Panc1 (cell line): ENCODE measurements at places on chromosomes 2 and 18. TPM values are rescaled to one million over a fixed set of nuclear protein-coding genes. Genes with fewer than 3 reads are reported as not detected.

BOD1L2 gene
- total RNA-seq: not detected

GPATCH11 gene
- total RNA-seq: 7.1 TPM

CHRND gene
- total RNA-seq: not detected

CCDC178 gene
- not detected for total RNA-seq

ZFP36L2 gene
- 46.3 TPM for total RNA-seq

ACVR1C gene
- total RNA-seq: not detected

ARL5A gene
- 47.5 TPM for total RNA-seq

AFF3 gene
- total RNA-seq: 2.2 TPM

MC2R gene
- 0.05 TPM for total RNA-seq

DNA sequence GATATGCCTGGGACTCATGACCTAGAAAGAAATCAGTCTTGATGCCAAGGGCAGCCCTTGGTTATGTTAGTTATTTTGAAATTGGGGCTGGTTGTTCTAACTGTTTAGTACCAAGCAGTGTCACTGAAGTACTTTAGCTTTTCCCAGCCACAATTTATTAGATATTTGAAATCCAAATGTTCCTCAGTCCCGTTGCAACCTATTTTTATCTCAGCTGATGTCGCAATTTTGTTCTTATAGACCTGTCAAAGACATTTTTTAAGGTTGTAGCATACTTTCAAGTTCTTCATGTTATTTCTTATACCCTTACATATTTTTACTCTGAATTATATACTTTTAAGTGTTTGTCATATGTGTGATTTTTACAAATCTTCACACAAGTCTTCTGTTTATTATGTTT, 100.1 kb downstream of the LRP1B start:
- no peak for DNase-seq
- H3K4me1 ChIP-seq: no peaks in the 10 kb centered on the region
- no peaks in the 10 kb centered on the region for H3K36me3 ChIP-seq
- no peak overlapping the region for H3K4me3 ChIP-seq
- no peaks in the 10 kb centered on the region for H3K27me3 ChIP-seq
- no peak overlapping the region for H3K27ac ChIP-seq

DNA sequence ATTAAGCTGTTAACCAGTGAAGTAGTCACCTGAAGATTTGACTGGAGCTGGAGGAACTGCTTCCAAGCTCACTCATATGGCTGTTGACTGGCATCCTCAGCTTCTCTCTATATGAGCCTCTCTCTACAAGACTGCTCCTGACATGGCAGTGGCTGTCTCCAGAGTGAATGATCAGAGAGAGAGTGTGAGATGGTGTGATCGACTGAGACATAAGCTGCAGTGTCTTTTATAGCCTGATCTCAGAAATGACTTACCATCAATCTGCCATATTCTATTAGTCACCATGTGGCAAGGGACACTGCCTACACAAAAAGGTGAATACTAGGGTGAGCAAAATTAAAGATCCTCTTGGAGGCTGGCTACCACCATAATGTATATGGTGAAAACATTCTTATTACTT, 7.8 kb upstream of the RBMS1 start:
- H3K27me3 ChIP-seq: no peaks in the 10 kb centered on the region
- no peaks in the 10 kb centered on the region for H3K36me3 ChIP-seq
- H3K4me1 ChIP-seq: no peaks in the 10 kb centered on the region
- no peak for DNase-seq
- no peak overlapping the region for H3K27ac ChIP-seq

GRCh38 chr2:237232166-237232565, 146.5 kb downstream of the COPS8 start:
- H3K27ac ChIP-seq: peak overlapping the region; percentile 49; the same call in 1 of the 2 replicates
- H3K4me3 ChIP-seq: no peak overlapping the region
- H3K4me1 ChIP-seq: 0 out of 2 replicates have a peak, but pooled peaks cover 6% of the 10 kb centered on the region
- no peaks in the 10 kb centered on the region for H3K27me3 ChIP-seq
- DNase-seq: no peak

DNA sequence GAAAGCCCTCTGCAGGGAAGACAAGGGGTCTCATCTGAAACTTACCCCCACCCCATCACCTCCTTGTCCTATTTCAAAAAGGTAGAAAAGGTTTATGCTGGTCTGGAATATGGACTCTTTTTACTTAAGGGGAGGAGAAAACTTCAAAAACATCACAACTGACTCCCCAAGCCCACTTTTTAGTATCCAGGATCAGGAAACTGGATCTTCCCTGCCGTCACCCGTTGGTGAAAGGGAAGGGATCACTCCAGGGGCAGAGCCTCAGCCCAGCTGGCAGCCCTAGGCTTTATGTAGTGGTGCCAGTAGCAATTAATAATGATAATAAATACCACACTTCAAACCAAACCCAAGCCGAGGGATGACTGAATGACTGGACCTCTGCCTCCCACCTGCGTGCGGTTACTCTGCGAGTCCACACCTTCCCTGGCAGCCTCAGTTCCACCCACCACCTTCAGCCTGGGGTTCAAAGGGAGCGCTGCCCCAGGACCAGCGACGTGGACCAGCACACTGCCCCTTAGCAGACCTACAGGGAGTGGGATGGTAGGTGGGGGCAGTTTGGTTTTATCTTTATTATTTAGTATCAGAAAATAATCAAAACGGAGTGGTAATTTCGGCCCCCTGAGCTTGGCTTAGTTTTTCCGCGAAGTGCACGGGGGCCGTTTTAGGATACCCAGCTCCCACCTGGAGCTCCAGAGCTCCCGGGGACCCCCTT, 4.9 kb upstream of the GATA6 start:
- no peak for DNase-seq
- H3K4me1 ChIP-seq: peaks cover 27% of the 10 kb centered on the region
- H3K27me3 ChIP-seq: peaks cover 63% of the 10 kb centered on the region

GRCh38 chr2:27071990-27072830, 756 bp upstream of the OST4 start:
- peak overlapping the region; percentile 70 for H3K27ac ChIP-seq
- peak overlapping the region; percentile 98 for H3K4me3 ChIP-seq
- no peak for DNase-seq
- no peaks in the 10 kb centered on the region for H3K36me3 ChIP-seq

DNA sequence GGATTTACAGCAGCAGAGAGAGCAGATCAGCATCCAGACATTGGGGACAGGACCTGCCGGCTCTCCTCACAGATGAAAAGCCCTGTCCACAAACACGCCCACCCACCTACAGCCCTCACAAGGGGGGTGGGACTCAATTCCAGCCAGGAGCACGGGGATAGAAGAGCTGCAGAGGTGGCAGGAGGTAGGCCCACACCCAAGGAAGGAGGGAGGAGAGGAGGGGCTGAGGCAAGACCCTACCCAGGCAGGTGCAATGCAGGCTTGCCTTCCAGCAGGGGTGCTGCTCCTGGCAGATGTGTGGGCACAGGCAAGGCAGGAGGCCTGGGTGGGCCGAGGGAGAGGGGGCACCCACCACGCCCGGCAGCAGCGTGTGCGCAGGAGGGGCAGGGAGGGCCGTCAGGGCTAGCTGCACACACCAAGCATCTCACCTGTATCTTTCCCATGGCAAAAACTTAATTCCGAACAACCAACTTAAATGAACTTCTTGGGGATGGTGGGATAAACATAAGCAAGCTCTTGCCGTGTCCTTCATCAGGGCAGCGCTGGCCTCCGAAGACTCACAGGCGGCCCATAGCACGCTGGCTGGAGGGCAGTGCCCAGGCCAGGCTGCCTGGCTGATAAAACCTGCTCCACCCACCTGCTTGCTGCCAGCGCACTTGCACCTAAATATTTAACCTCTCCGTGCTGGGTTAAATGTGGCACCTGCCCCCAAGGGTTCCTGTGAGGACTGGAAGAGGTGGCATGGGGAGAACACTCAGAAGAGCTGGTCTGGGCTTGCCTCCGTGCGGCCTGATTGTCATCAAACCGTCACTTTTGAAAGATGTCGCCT, 219.5 kb downstream of the HDAC4 start:
- no peak overlapping the region for H3K4me3 ChIP-seq
- no peak for DNase-seq

DNA sequence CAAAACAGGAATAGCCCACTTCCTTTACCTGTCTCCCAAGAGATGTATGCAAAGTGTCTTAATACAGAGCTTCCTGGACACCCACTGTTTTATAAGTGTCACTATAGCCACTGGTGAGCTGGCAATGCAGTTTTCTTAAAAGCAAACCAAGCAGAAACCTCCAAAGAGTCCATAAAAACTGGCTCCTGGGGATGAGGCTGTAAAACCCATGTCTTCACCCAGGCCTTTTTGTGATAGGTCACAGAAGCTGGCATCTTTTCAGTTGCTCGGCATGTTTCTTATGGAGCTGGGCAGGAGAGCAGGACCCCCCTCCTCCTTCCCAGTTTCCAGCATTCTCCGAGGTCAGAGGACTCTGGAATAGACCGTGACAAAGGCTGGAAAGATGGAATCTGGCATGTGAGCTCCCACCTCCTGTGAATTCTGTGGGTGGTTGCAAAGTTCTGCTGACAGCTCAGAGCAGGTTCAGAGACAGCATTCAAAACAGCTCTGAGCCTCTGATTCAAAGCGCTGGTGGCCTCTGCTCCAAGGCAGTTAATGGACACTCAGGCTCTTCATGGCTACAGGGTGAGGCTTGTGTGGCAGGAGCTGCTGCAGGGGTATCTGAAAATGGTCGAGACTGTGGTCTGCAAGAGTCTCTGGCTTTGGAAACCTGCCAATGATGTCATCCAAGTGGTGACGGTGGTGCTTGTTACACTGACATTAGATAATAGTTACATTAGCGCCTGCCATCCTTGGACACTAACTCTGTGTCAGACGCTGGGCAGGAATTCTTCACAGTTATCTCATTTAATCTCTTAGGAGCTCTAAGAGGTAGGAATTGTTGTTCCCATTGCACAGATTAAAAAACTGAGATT, 283.4 kb downstream of the CLIP4 start:
- H3K36me3 ChIP-seq: no peaks in the 10 kb centered on the region
- no peaks in the 10 kb centered on the region; the same call in 1 of the 2 replicates for H3K27me3 ChIP-seq
- H3K27ac ChIP-seq: no peak overlapping the region
- no peak overlapping the region for H3K4me3 ChIP-seq

- H3K36me3 ChIP-seq: no peaks in the 10 kb centered on the region
- no peak for DNase-seq
- H3K27ac ChIP-seq: no peak overlapping the region
Measured at GRCh38 chr18:50749945-50750344, 69.9 kb downstream of the MRO start.

DNA sequence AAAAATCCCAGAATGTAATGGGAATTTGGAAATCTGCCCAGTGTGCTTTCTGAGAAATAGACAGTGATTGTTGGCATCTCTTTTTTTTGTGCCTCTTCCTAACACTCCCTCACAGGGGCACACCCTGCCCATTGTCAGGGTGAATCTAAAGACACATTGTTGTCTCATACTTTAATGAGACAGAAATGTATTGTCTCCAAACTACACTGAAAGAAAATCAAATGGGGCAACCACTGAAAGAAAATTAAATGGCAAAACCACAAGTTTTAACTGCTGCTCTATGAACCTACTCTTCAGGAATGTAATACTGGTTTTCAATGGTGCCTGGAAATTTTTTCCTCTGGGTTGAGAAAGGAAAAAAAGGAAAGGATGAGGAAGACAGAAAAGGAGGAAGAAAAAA, 43.2 kb upstream of the GLS start:
- no peak for DNase-seq
- H3K4me1 ChIP-seq: no peaks in the 10 kb centered on the region
- no peak overlapping the region for H3K27ac ChIP-seq
- no peak overlapping the region for H3K4me3 ChIP-seq

- H3K27ac ChIP-seq: no peak overlapping the region
- H3K4me3 ChIP-seq: no peak overlapping the region
- no peaks in the 10 kb centered on the region for H3K27me3 ChIP-seq
- no peaks in the 10 kb centered on the region for H3K4me1 ChIP-seq
- DNase-seq: no peak
Measured at GRCh38 chr2:182915369-182916326, 49.2 kb upstream of the FRZB start.

DNA sequence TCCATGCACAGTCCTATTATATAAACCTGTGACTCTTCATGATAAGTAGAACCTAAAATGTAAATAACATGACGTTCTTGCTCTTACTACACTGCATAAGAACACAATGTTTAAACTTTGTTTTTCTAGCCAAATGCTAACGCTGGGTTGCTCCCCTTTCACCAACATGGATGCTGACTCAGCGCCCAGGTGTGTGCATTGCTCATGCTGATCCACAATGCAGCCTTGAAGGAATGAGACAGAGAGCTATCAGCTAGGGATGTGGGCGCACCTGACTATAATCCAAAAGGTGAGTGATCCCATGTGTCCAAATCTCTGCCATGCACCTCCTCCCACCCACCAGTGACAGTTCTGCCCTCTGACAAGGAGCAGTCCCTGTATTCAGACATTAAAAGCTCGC, 235.0 kb downstream of the IRS1 start:
- H3K27me3 ChIP-seq: no peaks in the 10 kb centered on the region
- no peak overlapping the region for H3K4me3 ChIP-seq
- no peak overlapping the region for H3K27ac ChIP-seq

- no peaks in the 10 kb centered on the region for H3K27me3 ChIP-seq
- H3K4me3 ChIP-seq: peak overlapping the region; percentile 98
- peak overlapping the region; percentile 82 for H3K27ac ChIP-seq
- no peaks in the 10 kb centered on the region; the same call in 1 of the 2 replicates for H3K36me3 ChIP-seq
Measured at GRCh38 chr2:37084797-37085196, 479 bp downstream of the GPATCH11 start.

DNA sequence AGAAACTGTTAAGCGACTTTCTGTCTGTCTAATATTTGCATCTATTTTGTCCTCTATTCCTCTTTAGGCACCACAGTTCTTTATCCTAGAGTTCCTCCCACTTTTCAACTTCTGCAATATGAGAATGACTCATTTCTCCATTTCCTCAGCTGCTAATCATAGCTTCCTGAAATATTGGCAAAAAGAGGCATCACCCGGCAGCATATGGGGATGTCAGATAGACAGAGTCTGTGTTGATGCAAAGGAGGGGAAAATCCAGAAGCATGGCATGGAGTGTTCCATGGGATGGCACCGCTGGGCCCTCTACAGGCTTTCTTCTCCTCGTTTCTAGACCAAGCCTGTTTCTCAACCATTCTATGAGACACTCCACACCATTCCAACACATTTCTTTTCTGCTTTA, 93.4 kb downstream of the DOCK10 start:
- H3K27me3 ChIP-seq: no peaks in the 10 kb centered on the region
- no peak for DNase-seq
- H3K36me3 ChIP-seq: no peaks in the 10 kb centered on the region

GRCh38 chr2:16487686-16488085, 177.9 kb downstream of the CYRIA start:
- no peak for DNase-seq
- H3K27me3 ChIP-seq: no peaks in the 10 kb centered on the region
- H3K4me1 ChIP-seq: no peaks in the 10 kb centered on the region
- no peak overlapping the region for H3K4me3 ChIP-seq
- H3K27ac ChIP-seq: no peak overlapping the region
- H3K36me3 ChIP-seq: no peaks in the 10 kb centered on the region

GRCh38 chr2:98647636-98648035, 39.2 kb downstream of the UNC50 start:
- H3K27me3 ChIP-seq: no peaks in the 10 kb centered on the region; the same call in 1 of the 2 replicates
- no peaks in the 10 kb centered on the region for H3K4me1 ChIP-seq
- H3K36me3 ChIP-seq: no peaks in the 10 kb centered on the region
- H3K4me3 ChIP-seq: no peak overlapping the region

GRCh38 chr2:171432206-171432968, 1.4 kb downstream of the METTL8 start:
- peak overlapping the region; percentile 96 for H3K27ac ChIP-seq
- peaks cover 4% of the 10 kb centered on the region; the same call in 1 of the 2 replicates for H3K36me3 ChIP-seq
- no peak for DNase-seq
- H3K4me3 ChIP-seq: peak overlapping the region; percentile 95
- H3K4me1 ChIP-seq: peaks cover 10% of the 10 kb centered on the region
- H3K27me3 ChIP-seq: no peaks in the 10 kb centered on the region
